ENCODE measurements at places on chromosomes 12 and 14. TPM values are rescaled to one million over a fixed set of nuclear protein-coding genes. Genes with fewer than 3 reads are reported as not detected.

IFI27 gene
- total RNA-seq = 8.8 TPM

DNA sequence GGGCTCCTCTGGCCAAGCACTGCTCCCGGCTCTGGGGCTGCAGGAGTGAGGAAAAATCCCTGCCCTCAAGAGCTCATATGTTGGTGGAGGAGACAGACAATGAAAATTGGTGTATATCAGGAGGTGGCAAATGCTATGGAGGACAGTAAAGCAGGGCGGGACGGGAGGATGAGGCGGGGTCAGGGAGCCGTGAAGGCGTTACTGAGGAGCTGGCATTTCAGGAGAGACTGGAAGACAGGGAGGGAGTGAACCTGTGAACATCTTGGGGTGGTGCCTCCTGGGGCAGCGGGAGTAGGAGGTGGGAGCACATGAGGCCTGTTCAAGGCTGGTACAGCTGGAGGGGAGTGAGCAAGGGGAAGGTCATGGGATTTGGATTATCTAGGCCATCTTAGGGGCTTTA, 26.6 kb downstream of the TSPAN9 start:
- H3K27me3 ChIP-seq = no peaks in the 10 kb centered on the region
- no peak overlapping the region for H3K4me3 ChIP-seq
- H3K4me1 ChIP-seq = peaks cover 5% of the 10 kb centered on the region
- H3K27ac ChIP-seq = no peak overlapping the region
- no peak for DNase-seq

- no peak overlapping the region for H3K4me3 ChIP-seq
- no peaks in the 10 kb centered on the region for H3K36me3 ChIP-seq
- no peaks in the 10 kb centered on the region for H3K4me1 ChIP-seq
- no peak for DNase-seq
Measured at GRCh38 chr12:131603939-131604795, 106.7 kb upstream of the SFSWAP start.

DNA sequence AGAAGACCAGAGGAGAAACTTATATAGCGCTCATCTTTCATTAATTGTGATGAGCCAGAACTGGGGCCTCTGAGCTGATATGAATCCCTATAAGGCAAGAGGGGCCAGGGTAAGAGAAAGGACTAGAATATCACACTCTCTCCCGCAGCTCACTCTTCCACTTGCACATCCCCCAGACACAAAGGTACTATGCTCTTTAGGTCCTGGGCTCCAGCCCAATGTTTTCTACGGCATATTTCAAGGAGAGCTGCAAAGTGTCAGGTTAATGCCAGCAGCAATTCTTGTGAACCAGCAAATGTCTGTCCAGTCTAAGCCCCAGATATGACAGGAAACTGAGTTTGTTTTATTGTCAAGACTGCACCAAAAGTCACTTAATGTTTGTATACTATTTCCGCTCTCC, 29.4 kb downstream of the PPP2R5E start:
- H3K27me3 ChIP-seq = no peaks in the 10 kb centered on the region
- H3K4me1 ChIP-seq = peaks cover 22% of the 10 kb centered on the region
- H3K36me3 ChIP-seq = no peaks in the 10 kb centered on the region
- no peak for DNase-seq

MTA1 gene
- 92.6 TPM for total RNA-seq

DLK1 gene
- total RNA-seq = 26.2 TPM

GRCh38 chr12:81412940-81413339, 335.1 kb downstream of the ACSS3 start:
- H3K4me3 ChIP-seq = no peak overlapping the region

TNFAIP2 gene
- 22.1 TPM for total RNA-seq

- no peak for DNase-seq
- peaks cover 43% of the 10 kb centered on the region for H3K4me1 ChIP-seq
- peak overlapping the region; percentile 77 for H3K27ac ChIP-seq
- no peaks in the 10 kb centered on the region for H3K36me3 ChIP-seq
- no peaks in the 10 kb centered on the region for H3K27me3 ChIP-seq
- H3K4me3 ChIP-seq = no peak overlapping the region
Measured at GRCh38 chr12:123142921-123143735, 7.8 kb downstream of the PITPNM2 start.
